ENCODE measurements at places on chromosomes 1 and 21.

- DNase-seq: no peak
Observed at GRCh38 chr1:43438576-43438952, 15.2 kb downstream of the HYI start.

DNA sequence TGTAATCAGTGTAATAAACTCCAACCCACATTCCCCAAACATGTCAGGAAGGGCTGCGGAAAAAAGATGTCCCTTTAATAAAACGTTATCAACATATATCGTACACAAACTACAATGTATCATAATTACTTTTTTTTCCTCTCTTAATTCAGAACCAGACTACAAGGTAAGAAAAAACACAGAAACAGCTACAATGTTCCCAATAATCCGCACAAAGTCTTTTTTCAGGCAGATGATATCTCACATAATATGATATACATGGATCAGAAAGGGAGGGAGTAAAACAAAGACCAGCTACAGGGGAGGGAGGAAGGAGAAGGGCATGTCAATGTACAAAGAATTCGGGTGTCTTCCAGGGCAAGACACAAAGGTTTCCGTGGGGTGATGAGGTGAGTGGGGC lies 25.4 kb downstream of the MRPL37 start:
- DNase-seq: no peak

DNA sequence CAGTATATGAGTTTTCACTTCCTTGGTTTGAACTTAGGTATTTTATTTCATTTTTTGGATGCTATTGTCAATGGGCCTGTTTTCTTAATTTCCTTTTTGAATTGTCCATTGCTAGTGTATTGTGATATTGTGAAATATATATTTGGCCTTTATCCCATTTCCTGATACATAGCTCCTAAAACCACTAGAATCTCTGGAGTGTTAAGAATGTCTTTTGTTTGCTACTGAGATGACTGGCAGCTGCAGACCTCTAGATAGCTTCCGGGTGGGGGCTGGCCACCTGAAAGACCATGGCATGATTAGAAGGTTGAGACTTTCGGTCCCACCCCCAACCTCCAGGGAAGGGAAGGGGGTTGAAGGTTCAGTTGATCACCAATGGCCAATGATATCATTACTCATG lies 245.4 kb downstream of the KCNJ6 start:
- no peak for DNase-seq

- DNase-seq: no peak
Observed at GRCh38 chr1:2472109-2472508, 4.0 kb upstream of the PLCH2 start.

- DNase-seq: no peak
Observed at GRCh38 chr1:68454534-68454933, 4.8 kb upstream of the RPE65 start.

GRCh38 chr1:221381910-221382623 lies 359.8 kb downstream of the DUSP10 start:
- DNase-seq: no peak

GRCh38 chr1:76219366-76219818 lies 144.8 kb downstream of the ST6GALNAC3 start:
- DNase-seq: no peak

- no peak for DNase-seq
Observed at GRCh38 chr1:17639703-17640340, 100.3 kb downstream of the ARHGEF10L start.

GRCh38 chr1:31677401-31677800 lies 26.4 kb downstream of the COL16A1 start:
- DNase-seq: no peak

DNA sequence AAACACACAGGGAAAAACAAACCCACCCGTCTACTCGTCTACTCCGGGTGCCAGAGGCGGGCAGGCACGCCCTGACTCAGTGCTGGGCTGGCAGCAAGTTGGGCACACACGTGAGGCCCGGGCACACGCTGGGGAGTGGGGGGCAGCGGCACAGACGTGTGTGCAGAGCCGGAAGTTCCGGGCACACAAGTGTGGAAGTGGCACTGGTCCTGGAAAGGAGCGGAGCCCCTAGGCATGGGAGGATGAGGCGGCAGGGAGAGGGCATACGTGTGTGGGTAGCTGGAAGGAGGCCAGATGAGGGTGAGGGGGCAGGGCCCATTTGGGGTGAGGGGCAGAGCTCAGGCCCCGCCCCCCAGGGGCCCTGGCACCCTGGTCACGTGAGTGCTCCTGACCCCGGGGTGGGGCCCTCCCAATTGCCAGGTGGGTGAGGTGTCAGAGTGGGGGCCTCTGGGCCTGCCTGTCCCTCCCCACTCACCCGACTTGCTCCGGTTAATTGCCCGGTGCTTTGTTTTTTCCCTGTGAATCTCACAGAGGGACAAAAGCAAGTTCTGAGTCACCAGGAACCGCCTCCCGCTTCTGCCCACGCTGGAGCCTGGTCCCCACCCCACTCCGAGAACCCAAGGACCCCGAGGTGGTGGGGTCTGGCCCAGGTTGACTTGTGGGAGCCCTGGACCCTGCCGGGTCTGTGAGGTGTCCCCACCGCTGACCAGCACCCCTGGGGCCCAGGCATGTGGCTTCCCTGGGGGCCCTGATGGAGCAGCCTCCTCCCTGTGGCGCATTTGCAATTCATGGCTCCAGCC lies 104.8 kb upstream of the CASZ1 start:
- DNase-seq: no peak

DNA sequence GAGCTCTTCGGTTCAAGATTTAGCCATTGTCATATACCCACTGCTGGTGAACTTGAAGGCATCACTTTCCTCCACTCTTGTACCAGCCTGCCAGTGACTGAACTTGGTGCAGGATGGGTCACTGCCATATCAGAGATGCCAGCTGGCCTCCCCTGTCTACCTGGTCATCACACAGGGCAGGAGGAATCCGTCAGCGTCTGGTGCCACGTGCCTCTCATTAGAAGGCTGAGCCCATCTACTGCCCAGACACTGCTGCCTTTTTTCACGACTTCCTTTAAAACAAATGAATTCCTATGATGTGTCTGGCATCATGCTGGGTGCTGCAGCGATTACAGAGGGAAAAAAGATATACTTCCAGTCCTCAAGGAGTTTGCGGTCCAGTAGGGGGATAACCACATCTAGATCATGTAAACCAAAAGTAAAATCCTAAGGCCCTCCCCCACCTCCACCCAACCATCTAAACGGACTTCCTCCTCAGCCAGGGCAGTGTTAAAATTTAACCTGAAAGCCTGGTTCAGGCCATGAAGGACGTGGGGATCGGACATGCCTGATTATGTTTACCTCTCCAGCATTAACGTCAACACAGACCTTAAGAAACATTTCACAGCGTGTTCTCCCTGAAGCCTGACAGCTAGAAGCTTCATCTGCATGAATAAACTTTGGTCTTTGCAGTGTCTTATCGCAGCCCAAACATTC lies 29.2 kb upstream of the PDE9A start:
- peak; percentile 62 for DNase-seq

DNA sequence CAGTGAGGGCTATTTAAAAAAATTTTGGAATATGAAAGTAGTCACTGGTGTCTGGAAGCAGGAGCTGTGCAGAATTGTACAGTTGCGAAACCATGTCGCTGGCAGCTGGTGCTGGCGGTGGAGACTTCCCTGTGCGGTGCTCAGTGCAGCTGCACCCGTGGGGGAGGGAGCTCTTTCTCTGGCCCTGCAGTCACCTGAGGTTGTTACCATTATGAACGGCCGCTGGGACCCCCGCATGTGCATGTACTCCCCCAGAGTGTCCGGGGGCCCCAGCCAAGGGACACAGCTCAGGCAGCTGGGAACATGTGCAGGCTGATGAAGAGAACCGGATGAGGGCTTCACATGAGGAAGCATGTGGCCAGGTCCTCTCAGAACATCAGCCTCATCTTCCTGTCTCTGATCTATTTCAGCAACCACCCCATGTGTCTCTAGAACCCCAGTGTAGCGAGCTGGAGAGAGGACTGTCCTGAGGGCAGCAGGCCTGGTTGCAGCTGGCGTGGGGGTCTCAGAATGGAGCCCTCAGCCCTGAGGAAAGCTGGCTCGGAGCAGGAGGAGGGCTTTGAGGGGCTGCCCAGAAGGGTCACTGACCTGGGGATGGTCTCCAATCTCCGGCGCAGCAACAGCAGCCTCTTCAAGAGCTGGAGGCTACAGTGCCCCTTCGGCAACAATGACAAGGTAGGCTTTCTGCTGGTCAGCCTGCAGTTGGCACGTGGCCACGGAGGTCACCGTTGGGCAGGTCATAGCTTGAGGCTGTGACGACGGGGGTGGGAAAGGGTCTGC lies at the start of gene TRPM2:
TRPM2 (plus strand) TSS at position 431 of the 780 bp plus-strand sequence; CDS start at position 511, 80 bp downstream.
- peak; percentile 47 for DNase-seq

DNA sequence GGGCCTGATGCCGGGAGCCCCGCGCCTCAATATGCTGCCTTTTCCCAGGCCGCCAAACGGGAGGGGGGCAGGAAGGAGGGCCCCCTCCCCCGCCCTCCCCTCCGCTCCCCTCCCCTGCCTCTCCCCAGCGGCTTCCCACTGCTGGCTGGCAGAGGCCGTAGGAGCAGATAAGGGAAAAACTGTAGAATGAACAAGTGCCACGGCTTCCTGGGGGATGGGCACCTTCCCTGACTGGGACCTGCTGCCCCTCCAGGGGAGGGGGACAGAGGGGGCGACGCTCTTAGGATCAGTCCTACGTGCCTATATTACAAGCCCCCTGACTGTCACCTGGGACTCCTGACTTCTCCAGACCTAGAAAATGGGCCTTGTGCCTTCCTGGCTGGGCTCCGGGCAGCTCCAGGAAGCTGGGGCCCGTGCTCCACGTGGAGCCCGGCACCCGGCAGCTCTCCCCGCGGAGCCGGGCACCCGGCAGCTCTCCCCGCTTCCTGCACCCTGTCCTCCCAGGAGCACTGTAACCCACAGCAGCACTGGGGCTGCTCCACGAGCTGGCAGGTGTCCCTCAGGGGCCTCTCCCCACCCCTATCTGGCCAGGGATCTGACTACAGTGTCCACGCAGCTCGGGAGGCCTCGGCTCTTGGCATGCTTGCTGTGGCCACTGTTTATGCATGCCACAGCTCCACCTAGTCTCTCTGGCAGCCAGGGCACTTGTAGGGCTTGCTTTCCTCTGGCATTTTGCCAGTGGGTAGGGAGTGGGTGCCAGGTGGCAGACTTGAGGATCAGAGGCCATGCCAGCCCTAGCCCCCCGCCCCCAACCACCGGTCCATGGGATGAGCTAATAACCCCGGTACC lies 674 bp upstream of the HES5 start:
- no peak for DNase-seq

DNA sequence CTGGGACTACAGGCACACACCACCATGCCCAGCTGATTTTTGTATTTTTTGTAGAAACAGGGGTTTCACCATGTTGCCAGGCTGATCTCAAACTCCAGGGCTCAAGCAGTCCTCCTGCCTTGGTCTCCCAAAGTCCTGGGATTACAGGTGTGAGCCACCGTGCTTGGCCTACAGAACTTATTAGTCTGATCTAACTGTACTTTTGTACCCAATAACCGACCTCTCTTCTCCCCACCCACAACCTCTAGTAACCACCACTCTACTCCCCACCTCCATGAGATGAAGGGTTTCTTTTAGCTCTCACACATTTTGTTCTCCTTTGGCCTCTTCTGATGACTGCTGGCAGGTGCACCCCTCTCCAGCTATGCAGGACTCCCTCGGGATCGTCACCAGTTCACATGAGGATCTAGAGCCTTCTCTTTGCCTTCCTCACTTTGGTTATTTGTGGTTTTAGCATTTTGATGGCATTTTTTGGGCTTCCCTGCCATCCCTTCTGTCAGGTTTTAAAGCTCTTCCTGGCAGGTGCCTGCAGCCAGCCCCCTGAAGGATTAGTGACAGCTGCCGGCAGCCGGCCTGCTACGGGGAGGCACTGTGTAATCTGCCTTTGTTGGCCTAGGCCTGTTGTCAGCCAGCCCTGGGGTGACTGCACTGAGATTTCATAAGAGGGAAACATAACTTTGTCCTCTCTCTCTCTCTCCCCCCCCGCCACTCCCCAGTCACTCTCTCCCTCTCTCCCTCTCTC lies 99.8 kb upstream of the ATP1A1 start:
- DNase-seq: no peak

GRCh38 chr1:185837711-185838110 lies 103.5 kb downstream of the HMCN1 start:
- DNase-seq: no peak

DNA sequence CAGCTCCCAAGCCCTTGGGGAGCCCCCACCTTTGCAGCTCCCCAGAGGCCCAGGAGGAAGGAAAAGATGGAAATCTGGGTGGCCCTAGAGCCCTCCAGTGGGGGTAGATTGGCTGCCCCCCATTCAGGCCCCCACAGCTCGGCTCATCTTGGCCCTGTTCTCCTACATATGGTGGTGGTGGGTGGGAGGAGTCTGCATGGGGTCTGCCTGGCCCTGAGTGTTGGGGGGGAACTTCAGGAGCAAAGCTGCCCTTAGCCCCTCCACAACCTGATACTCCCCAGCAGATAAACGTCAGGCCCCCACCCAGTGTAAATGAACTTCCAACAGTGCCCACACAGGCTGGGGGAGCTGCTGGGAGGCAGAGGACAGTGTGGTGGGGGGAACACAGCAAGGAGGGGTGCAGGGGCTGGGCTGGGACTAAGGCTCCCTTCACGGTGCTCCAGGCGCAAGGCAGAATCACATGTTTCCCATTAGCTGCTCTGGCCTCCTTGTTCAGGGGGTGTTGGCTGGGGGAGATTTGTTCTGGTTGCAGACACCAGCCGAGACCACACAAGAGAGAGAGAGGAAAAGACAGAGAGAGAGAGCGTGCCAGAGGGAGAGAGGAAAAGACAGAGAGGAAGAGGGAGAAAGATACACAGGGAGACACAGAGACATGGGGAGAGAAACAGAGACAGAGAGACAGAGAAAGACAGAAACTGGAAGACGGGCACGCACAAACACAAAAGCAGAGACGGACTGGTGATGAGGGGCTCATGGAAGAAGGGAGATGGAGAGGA lies 42.6 kb downstream of the AHDC1 start:
- DNase-seq: no peak

GRCh38 chr1:1623631-1624442 lies 8.1 kb upstream of the MMP23B start:
- DNase-seq: no peak

- DNase-seq: no peak
Observed at GRCh38 chr1:66355756-66356155, 178.2 kb upstream of the SGIP1 start.

DNA sequence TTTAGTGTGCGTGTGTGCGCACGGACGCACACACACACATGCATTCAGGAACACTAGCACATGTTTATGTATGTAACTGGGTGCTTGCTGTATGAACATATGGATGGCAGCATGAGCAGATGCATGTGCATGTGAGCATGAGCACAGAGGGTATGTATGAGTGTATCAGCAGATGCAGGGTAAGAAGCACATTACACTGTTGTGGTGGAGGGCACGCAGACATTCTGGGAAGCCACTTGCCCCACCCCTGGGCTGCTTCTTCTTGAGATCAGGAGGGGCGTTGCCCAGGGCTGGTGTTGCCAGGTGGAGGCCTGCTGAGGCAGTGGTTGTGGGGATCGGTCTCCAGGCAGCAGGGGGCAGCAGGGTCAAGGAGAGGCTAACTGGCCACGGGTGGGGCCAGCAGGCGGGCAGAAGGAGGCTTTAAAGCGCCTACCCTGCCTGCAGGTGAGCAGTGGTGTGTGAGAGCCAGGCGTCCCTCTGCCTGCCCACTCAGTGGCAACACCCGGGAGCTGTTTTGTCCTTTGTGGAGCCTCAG lies 3.9 kb upstream of the P3R3URF start:
- DNase-seq: no peak

GRCh38 chr1:111483876-111484275 lies 10.1 kb downstream of the C1orf162 start:
- DNase-seq: no peak

All from mucosa of gallbladder (tissue), 1 donor.